ENCODE measurements at places on chromosomes 16 and 17.

GRCh38 chr17:28720247-28720996, 637 bp downstream of the RPL23A start:
- no peak for DNase-seq

DNA sequence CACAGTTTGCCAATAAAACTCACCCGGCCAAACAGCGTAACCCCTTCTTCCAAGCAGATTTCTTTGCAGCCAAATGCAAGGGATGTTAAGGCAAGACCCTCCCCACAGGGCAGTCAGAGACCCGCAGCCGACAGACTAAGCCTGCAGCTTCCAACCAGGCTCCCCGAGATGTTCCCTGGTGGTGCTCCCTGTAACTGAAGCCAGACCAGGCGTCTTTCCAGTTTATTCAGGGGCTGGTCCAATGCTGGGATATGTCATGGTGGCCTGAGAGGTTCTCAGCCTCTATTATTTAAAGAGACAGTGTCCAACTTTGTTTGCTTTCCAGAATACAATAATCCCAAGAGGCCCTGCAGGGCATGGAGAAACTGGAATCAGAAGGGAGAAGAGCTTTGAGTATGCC, at the start of gene PMP22:
Gene PMP22, minus strand, starts transcription at position 196 of the 400 bp plus-strand sequence. CDS start 4,599 bp downstream, outside the sequence.
- DNase-seq, result no peak

DNA sequence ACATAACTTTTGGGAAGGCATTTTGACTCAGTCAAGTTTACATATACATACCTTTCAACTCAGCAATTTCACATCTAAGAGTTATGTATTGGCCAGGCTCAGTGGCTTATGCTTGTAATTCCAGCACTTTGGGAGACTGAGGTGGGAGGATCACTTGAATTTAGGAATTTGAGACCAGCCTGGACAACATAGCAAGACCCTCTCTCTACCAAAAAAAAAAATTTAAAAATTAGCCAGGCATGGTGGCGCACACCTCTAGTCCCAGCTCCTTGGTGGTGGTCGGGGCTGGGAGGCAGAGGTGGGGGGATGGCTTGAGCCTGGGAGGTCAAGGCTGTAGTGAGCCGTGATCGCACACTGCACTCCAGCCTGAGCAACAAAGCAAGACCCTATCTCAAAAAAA, 79.3 kb downstream of the AATF start:
- no peak for DNase-seq

DNA sequence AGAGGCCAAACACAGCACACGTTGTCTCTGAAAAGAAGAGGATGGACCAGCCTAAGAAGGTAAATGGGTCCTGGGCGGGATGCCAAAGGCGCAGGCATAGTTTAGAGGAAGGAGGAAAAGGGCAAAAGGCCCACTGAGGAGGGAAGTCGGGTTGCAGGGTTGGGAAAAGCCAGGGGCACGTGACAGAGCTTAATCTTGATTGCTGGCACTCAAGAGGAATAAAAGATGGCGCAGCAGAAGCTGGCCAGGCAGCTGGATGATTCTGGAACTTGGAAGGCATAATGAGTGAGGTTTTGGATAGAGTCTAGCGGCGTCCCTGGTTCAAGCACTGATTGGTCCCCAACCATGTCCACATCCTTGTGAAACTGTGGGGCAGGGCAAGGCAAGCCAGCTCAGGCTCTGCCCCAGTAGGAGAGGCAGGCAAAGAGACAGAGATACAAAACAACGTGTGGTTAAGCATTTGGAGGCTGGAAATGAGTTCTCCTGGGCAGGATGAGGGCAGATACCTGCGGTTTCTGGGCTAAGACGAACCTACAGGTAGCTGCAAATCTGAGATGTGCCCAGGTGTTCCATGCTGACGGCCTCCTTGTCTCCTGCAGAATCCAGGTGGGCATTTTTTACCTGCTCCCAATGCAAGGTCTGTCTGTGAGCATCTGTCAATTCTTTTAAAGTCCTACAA, 52.7 kb upstream of the CIBAR2 start:
- DNase-seq, result no peak

GRCh38 chr17:1590029-1590746, 27.6 kb upstream of the PITPNA start:
- DNase-seq, result peak; percentile 93

DNA sequence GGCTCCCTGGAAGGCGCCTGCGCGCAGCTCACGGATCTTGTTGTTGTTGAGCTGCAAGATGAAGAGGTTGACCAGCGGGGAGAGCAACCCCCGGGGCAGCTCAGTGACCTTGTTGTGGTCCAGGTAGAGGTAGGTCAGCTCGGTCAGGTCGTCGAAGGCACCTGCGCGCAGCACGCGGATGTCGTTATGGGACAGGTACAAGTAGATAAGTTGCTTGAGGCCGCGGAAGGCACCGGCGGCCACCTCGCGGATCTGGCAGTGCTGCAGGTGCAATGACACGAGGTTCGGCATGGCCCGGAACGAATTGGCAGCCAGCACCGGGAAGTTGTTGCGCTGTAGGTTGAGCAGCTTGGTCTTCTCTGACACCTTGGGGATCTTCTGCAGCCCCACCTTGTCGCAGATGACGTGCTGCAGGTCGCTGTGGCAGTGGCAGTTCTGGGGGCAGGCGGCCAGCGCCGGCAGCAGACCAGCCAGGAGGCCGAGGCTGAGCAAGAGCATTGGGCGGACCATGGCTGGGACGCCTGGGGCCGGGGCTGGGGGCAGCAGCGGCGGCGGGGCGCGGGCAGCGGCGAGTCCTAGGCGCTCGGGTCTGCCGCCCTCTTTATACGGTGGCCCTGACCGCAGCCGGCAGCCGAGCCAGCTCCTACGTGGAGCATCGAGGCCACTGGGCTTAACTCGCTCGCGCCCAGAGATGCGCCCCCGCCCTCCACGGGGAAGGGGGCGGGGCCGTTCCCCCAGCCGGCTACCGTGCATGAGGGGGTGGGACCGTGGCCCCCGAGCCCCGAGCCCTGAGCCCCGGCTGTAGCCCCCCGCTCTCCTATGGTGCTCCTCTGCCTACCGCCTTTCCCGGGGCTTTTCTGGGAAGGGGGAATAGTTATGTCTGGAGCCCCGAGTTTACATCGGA, at the start of gene CHAD:
Gene CHAD, minus strand, starts transcription at position 577 of the 904 bp plus-strand sequence. Its CDS starts 67 bp downstream, at position 510.
- DNase-seq, result no peak

GRCh38 chr17:44875761-44876160, 23.5 kb downstream of the EFTUD2 start:
- no peak for DNase-seq

- no peak for DNase-seq
Measured at GRCh38 chr17:65495122-65496055, 66.1 kb downstream of the AXIN2 start.

DNA sequence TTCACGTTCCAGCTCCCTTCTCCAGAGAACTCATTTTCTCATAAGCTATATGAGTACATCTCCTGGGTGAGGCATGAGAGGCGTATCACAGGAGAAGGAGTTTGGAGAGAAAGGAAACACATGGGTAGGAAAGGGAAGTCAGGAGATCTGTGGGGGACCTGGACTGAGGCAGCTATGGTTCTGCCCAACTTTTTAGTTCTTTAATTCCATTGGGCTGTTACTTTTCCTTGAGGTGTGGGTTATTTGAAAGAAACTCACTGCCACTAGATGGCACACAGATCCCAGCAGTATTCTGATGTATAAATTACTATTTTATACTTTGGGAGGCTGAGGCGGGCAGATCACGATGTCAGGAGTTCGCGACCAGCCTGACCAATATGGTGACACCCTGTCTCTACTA, 63.6 kb downstream of the NUP93 start:
- no peak for DNase-seq

DNA sequence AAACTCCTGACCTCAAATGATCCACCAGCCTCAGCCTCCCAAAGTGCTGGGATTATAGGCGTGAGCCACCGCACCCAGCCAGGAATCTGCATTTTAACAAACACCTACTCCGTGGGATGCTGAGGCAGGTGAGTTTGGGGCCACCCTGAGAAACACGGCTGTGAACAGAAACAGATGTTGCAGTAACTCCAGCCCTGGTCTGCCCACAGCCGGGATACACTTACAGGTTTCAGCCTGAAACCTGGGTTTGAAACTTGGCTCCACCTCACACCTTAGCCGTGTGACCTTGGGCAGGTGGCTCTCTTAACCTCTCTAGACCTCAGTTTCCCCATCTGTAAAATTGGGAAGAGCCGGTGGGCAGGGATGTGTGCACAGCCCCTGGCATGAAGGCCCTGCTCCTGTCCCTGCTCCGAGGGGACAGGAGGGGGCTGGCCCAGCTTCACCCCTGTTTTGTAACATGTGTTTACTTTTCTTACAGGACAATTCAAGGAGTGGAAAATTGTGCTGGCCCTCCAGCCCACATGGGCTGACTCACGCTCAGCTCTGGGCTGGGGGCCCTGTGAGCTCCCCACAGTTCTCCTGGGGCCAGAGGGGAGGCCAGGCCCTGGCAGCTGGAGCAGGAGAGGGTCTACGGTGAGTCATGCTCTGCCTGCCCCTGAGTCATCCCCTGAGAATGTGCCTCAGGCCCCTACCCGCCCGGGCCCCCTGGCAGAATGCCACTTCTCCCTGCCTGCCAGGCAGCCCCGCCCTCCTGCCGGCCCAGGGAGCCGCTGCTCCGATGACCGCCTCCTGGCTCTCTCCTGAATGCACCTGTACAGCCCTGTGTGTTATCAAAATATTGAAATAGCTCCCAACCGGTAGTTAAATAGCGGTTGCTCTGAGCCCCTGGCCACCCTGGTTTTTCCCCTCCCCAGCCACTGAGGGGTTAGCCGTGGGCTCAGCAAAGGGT, 7.7 kb upstream of the PPL start:
- DNase-seq, result peak; percentile 98

DNA sequence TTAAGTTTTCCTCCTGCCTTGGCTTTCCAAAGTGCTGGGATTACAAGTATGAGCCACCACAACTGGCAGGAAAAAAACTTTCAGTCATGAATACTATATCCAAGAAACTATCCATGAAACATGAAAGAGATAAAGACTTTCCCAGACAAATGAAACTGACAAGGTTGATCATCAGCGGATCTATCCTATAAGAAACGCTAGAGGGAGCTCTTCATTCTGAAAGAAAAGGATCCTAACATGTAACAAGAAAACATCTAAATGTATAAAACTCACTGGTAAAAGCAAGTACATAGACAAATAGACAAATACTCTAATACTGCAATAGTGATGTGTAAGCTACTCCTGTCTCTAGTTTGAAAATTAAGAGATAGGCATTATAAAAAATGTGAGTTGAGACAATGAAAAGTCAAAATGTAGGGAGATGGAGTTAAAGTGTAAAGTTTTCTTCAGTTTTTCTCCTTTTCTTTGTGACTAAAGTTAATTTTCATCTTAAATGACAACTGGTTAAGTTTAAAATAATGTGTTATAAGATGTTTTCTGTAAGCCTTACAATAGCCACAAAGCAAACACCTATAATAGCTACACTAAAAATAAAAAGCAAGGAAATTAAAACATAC, 79.6 kb upstream of the TEKT1 start:
- DNase-seq, result peak; percentile 44

DNA sequence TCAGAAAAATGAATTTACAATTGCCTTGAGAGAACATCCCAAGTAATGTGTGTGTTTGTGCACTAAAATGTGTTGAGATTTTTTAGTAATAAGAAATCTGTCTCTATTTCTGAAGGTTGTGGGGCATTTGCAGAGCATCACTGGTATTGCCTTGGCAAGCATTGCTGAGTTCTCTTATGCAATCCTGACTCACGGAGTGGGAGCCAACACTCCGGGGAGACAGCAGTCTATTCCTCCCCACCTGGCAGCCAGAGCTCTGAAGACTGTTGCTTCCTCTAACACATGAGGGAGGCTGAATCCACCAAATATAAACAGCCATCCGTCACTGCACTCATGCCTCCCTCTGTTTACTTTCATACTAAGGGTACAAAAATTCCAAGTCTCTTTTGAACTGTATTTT, 10.6 kb downstream of the CNTD1 start:
- DNase-seq, result peak; percentile 18

GRCh38 chr17:11953924-11954323, 43.4 kb downstream of the ZNF18 start:
- DNase-seq, result no peak

GRCh38 chr16:60107871-60108270, 1373.8 kb upstream of the GOT2 start:
- no peak for DNase-seq

GRCh38 chr17:49795372-49795771, 6.9 kb downstream of the KAT7 start:
- no peak for DNase-seq

GRCh38 chr17:73710095-73710592, 65.9 kb upstream of the SDK2 start:
- no peak for DNase-seq

DNA sequence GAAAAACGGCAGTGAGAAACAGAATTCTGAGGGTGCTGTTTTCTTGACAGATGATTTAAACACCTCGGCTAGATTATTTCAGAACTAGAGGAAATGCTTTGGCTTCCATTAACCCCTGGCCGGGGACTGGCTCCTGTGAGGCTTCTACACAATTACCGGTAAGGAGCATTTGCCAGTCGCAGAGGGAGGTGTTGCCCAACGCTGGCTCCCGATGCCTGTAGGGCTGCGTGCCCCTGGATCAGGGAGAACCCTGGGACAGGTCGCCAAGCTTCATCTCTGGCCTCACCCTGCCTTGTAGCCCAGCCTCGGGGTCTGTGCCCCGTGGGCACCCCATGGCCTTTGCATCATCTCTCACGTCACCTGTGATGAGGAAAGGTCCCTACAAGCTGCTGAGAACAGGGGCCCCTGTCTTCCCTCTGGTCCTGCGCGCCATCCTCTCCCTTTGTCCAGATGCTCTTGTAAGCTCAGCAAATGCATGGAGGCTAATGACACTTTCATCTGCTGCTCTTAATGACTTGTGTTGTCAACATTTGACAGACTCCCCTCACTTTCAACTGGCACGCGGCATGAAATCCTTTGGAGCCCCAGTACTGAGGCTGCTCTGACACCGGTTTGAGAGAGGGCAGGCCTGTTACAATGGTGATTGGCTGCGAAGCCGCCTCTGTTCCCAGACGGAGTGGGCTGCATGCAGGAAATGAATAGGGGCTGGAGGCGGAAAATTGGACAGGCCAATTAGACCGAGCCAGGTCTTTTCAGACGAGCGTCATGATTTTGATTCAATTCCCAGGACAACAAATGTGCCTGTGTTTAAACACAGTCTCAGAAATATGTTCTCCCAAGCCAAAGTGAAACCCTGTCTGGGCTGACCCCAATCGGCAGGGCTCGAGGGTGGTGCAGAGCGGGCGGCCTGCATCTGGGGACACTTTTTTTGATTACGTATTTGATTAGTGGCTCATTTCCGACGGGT, 85.5 kb upstream of the DOC2B start:
- no peak for DNase-seq

DNA sequence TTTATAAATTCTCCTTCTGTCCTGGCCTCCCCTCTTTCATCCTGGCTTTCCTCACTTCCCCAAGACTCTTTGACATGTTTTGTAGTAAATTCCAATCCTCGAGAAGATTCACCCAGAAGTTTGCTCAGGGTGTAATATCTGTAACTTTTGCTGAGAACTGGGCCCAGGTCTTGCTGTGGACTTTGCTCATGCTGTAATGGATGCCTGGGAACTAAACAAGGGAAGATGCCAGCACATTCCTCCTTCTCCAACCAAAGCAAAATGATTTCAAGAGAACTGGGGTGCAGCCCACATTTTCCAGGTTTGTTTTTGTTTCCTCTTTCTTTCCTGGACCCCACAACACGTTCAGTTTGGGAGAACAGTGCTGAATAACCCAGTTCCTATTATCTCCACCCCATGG, 6.6 kb upstream of the SALL1 start:
- no peak for DNase-seq

GRCh38 chr16:85730186-85730465, 20.8 kb downstream of the C16orf74 start:
- DNase-seq, result no peak
